Osteocyte (in vitro differentiated cells): ENCODE measurements at places on chromosomes 11 and 22.

DNA sequence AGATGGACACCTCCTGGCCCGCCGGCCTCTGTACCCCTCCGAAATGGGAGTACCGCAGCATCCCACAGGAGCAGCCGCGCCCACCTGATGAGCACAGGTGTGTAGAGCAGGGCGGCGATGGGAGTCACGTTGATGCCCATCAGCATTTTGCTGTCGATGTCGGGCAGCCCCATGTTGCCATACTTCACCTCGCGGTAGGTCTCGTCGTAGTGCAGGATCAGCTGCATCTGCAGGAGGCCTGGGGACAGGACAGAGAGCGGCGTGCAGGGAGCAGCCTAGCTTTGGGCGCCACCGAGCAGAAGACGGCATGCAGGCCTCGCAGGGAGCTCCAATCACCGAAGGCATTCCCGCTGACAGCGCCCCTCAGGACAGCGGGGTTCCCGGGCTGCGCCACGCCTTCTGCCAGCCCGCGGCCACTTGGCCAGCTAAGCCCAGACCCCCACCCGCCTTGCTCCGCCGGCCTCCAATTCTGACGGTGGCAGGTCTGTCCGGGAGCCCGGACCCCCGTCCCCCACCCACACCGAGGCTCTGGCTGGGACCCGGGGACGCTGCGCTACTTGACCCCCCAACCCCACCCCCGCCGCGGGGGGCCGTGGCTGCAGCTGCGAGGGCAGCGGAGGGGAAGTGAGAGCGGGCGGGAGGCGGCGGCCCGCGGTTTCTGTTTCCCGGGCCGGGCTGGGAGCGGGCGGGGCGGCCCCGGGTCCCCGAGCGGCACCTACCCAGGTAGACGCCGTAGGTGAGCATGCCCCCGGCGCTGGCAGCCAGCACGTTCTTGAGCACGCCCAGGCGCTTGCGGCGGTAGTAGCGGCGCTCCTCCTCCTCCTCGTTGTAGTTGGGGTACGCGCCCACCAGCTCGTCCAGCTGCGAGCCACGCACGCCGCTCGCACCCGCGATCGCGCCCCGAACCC is 705 bp downstream of the UNC93B1 start:
- DNase-seq = no peak

GRCh38 chr11:131767421-131767820 is 397.0 kb downstream of the NTM start:
- DNase-seq = no peak

DNA sequence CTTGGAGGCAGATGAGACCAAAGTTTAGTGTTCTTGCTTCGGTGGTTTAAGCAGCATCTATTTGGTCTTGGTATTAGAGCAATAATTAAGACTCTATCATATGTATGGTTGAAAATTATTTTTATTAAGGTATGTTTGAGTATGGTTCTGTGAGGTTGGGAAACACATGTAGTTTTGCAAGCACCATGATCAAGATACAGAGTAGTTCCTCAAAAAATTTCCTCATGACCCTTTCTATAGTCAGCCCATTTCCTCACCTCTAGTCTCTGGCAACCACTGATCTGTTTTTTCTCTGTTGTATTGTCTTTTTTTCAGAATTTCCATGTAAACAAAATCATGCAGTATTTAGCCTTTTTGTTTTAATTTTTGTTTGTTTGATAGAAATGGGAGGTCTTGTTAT is 18.4 kb downstream of the MTMR3 start:
- DNase-seq = no peak

DNA sequence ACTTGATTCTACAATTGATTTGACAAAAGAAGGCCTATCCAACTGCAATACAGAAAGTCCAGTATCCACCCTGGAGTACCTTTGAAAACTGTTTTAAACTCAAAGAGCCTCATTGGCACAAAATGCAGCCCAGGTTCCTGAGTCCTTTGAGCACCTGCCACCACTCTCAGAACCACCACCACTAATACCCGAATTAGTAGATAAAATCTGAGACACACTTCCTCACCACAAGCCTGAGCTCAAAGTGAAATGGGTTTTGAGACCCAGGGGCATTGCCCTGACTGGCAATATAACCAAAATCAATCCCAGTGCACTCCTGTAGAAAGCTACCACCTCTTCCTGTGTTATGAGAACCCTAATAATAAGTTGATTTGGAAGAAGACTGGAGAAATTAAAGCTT is 215.7 kb downstream of the CSNK2A3 start:
- DNase-seq = no peak

DNA sequence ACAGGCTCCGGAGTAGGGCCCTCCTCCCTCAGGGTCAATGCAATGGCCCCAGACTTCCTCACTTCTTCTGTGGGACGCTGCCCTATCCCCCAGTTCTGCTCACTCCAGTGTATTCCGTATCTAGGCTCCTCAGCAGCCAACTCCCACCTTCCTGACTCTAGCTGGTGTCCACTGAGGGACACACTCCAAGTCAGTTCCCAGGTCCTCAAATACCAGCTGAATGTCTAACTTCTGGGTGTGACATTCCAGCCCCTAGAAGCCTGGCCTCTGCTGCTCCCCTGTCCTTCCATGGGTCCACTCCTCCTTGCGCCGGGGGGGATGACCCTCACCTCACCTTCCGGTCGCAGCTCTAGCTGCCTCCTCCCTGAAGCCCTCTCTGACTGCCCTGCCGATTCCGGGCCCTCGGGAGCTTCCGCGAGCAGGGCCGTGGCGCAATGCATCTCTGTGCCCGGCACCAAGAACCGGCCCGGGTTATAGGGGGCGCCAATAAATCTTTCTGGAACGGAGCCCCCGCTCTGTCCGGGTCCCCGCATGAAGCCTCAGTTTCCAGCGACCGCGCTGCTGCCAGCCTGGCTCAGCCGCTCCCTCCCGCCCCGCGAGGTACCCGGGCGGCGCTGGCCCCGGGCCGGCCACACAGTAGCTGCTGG is 15.4 kb downstream of the BAD start:
- DNase-seq = no peak

GRCh38 chr22:34587357-34588356 is 478.3 kb upstream of the ISX start:
- DNase-seq = no peak

- no peak for DNase-seq
Measured at GRCh38 chr11:109015283-109015682, 350.4 kb downstream of the DDX10 start.

DNA sequence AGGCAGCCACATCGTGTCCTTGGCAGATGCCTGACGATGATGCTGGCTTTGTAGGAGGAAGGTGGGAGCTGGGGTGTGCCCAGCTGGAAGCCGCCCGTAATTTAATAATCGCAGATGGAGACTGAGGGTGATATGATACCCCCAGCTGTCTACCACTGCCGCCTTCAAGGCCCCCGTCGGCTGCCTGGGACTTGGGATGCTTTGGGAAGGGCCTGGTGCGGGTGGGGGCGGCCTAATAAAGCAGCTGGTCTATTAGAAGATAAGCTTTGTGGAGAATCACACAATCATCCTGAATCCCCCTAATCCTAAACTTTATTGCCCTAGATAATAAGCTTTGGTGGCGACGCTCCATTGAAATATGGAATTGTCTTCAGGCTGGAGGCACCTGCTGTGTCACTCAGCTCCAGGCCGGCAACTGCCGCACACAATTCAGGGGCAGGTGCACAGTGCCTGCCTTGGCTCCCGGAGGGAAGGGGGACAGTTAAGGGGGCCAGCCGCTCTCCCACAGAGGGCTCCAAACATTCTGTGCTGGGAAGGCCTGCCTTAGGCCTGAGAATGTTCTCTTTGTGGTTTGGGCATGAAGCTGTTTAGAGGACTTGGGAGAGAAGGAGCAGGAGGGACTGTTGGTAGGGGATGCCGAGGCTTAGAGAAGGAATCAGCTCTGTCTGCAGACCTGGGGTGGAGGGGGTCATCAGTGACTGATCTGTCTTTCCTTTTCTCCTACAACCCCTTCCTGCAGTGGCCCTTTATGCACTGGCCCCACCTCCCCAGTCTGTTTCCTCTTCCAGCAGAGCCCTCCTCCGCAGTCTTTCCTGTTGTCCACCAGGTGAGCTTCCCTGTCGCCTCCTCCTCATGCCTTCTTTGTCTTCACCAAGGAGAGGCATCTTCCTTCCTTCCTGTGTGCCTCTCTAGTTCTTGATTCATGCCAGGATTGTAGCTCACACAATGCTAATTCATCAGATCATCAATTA is 65.3 kb downstream of the ARL14EP start:
- no peak for DNase-seq

- no peak for DNase-seq
Measured at GRCh38 chr11:67500831-67501715, 4.1 kb downstream of the PITPNM1 start.

GRCh38 chr11:45879803-45880686 is 5.4 kb upstream of the MAPK8IP1 start:
- DNase-seq = no peak

DNA sequence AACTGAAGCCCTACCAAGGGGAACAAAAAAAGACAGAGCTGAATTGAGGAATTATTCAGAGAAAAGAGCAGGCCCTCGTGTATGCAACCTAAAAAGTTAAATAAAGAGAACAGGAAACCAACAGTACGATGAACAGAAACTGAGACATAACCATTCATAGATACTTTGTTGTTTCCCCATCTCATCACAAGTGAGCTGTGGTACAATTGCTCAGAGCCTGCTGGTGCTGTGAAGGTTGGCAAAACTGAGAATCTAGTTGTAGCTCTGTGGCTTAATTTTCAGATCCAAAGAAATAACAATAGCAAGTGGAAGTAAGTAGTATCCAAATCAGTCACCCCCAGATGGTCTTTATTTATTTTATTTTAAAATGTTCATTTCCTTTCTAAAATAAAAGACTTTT is 37.7 kb upstream of the BLID start:
- DNase-seq = no peak

GRCh38 chr11:84313830-84314359 is 1027.7 kb upstream of the CCDC90B start:
- DNase-seq = no peak

DNA sequence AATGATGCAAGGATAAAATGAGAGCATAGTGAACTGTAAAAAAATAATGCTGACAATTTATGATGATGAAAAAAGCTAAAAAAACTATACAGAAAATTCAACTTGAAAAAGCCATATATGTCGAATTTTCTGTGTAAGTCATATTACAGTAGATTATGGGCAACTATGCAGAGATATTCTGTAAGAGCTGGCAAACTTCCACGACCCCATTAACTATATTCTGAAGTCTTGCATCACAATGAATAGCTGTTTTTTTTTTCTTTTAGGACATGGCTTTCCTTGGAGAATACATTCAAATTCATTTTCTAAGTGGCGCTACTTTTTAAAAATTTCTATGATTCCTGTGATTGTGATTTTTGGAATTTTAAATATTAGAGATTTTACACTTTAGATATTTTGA is 18.4 kb downstream of the PSMD13 start:
- DNase-seq = no peak

- no peak for DNase-seq
Measured at GRCh38 chr11:71443736-71444445, 4.3 kb downstream of the DHCR7 start.

DNA sequence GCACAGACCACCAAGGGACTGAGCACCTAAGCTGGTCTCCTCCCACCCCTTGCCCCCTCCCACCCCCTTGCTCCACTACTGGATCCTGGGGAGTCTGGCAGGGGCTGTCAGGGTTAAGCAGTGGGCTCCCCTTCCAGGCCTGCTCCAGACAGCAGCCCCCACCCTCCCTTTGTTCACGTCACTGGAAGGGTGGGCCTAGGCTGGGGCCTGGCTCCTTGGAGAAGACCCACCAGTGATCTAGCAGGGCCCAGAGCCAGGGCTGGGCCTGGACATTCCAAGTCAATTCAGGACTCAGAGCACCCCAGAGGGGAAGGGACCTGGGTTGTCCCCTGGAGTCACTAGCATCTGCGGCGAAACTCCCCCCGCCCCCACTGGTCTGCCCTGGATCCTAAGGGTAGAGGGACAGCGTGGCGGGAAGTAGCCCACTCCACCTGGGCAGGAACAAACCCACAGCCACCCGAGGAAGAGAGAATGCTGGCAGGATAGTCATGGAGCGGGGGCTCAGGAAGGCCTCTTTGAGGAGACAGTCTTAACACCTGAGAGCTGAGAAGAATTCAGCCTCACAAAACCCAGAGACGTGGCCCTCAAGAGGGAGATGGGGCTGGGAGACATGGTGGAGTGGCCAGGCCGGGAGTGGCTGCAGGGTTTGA is 45.8 kb downstream of the IGLL1 start:
- no peak for DNase-seq

- no peak for DNase-seq
Measured at GRCh38 chr11:79206951-79207350, 233.9 kb downstream of the TENM4 start.

DNA sequence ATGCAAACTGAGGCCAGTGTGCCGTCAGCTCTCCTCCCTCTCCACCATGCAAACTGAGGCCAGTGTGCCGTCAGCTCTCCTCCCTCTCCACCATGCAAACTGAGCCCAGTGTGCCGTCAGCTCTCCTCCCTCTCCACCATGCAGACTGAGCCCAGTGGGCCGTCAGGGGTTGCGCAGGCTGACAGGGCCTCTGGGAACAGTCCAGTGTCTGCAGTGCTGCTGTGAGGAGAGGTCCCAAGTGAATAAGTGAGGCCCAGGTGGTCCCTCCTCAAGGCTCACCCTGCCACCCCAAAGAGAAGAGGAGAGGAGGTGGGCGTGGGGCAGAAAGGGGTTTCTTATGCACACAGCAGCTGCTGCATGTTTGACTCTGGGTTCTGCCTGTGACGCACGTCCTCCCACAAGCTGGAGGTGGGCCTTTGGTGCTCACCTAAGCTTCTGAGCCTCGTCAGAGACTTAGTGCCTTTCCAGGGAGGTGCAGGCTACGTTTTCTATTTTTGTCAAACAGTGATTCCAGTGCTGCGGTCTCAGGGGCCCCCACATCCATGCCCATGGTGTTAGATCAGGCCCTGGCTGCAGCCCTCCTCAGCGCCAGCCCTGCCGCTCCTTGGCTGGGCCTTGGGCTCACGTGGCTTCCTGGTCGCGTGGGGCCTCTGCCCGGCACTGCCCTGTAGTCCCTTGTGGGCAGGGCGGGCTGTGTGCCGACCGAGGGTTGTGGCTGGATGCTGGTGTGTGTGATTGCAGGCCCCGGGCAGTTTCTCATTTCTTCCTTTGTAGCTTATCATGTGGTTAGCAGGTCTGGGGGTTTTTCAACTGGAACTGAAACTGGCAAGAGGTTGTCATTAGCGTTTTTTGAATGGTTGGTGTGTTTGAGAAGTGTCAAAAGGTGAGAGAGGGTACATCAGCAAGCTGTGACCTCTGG is 7.1 kb downstream of the TPCN2 start:
- DNase-seq = no peak

DNA sequence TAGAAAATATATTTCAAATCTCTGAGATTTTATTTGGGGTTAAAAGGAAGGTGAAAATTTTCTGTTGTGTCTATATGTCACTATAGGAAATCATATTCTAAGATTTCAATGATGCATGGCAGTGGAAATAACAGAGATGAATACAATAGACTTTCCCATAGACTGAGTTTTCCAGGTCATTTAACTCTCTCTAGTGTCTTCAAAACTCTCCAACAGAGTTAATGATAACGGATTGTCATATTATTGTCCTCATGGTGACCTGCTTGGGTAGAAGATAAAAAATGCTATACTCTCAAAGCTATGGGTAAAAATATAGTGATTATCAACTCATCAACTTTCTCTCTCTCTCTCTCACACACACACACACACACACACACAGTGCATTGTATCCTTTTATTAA is 312.9 kb downstream of the CNTN5 start:
- DNase-seq = no peak

GRCh38 chr11:72426103-72426757 is 8.1 kb downstream of the CLPB start:
- no peak for DNase-seq

- peak; percentile 25 for DNase-seq
Measured at GRCh38 chr11:33389635-33390034, 132.5 kb downstream of the HIPK3 start.

GRCh38 chr11:60923326-60923725 is 934 bp upstream of the TMEM132A start:
- DNase-seq = no peak
